ENCODE measurements at places on chromosomes 5 and 9.

DNA sequence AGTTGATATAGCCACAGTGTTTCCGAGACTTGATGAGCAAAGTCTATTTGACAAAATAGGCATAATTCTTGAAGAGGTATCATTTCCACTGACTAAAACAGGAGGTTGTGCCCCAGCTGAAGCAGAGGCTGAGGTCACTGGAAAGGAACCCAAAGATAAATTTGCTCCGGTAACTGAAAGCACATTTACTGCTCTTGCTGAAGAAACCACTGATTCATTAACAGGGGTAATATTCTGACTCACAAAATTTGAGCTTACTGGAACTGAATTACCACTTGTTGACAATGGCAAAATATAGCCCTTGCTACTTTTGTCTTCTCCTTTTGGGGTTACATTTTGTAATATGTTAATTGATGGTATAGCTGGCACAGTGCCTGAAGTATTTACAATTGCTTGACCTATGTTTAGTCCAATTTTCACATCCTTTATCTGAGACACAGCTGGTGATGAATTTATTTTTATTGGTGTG, 30.2 kb downstream of the MLANA start:
- DNase-seq, result no peak

DNA sequence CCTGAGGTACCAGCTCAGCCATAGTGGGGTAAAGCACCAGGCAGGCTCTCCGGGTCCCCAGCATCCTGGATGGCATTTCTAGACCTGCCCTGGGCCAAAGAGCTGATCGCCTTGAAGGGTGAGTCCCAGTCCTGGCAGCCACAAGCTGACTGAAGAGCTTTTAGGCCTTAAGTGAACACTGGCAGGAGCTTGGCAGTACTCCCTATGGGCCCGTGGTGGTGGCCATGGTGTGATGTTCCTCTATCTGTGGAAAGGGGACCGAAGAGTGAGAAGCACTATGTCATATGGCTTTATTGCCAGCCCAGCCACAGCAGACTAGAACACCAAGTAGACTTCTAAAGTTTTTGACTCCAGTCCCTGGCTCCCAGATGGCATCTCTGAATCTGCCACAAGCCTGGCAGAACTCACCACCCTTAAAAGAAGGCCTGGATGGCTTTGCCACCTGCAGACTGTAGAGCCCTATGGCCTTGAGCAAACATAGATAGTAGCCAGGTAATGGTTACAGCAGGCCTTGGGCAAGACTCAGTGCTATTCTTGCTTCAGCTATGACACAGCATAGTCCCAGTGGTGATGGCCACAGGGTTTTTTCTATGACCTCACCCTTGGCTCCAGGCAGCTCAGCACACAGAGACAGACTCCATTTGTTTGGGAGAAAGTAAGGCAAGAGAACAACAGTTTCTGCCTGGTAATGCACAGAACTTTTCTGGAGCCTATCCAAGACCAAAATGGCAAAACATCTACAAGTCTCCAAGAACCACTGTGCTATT, 801.5 kb upstream of the DMAC1 start:
- DNase-seq, result no peak

GRCh38 chr5:149826574-149826973, 96.5 kb downstream of the PPARGC1B start:
- DNase-seq, result no peak

- DNase-seq, result no peak
These were observed 389.6 kb downstream of the KIAA0825 start for GRCh38 chr5:94228791-94229190.

DNA sequence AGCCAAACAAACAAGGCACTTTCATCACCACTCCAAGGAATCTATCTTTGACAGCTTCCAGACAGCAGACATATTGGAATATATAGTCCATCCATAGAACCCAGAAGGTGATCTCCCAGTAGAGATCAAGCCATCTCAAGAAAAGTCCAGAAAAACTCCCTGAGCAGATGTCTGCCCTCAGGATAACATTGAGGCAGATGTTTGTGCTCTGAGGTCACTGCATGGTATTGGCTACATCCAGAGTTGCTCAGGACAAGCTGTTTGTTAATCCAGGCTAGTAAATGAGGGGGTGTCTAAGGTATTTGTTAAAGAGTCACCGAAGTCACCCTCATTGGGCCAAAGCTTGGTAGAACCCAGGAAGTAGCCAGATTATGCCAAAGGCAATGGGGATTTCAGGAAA, 556.3 kb upstream of the KLF4 start:
- DNase-seq, result no peak

GRCh38 chr5:111385051-111385450, 127.3 kb downstream of the STARD4 start:
- no peak for DNase-seq

GRCh38 chr5:78113689-78114264, 180.7 kb downstream of the AP3B1 start:
- no peak for DNase-seq

GRCh38 chr9:110432253-110432652, 94.6 kb upstream of the TXNDC8 start:
- DNase-seq, result no peak

- DNase-seq, result no peak
These were observed 163.6 kb upstream of the SMIM23 start for GRCh38 chr5:171622010-171622409.

GRCh38 chr5:136040746-136041415, 12.1 kb downstream of the TGFBI start:
- no peak for DNase-seq

- DNase-seq, result no peak
These were observed 28.5 kb upstream of the CORO2A start for GRCh38 chr9:98220911-98221310.

GRCh38 chr9:34575862-34576596, 13.5 kb downstream of the CNTFR start:
- no peak for DNase-seq

- DNase-seq, result peak; percentile 50
These were observed 232.8 kb upstream of the PTGER4 start for GRCh38 chr5:40446910-40447309.

DNA sequence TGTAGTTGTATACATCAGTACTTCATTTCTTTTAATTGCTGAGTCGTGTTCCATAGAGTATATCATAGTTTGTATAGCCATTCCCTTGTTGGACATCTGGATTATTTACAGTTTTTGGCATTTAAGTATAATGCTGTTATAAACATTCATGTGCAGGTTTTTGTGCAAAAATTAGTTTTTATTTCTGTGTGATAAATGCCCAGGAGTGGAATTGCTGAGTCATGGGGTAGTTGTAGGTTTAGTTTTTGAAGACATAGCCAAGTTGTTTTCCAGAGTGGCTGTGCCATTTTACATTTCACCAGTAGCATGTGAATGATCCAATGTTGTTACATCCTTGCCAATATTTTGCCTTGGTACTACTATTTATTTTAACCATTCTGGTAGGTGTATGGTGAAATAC, 12.5 kb downstream of the ZNF354B start:
- DNase-seq, result no peak

DNA sequence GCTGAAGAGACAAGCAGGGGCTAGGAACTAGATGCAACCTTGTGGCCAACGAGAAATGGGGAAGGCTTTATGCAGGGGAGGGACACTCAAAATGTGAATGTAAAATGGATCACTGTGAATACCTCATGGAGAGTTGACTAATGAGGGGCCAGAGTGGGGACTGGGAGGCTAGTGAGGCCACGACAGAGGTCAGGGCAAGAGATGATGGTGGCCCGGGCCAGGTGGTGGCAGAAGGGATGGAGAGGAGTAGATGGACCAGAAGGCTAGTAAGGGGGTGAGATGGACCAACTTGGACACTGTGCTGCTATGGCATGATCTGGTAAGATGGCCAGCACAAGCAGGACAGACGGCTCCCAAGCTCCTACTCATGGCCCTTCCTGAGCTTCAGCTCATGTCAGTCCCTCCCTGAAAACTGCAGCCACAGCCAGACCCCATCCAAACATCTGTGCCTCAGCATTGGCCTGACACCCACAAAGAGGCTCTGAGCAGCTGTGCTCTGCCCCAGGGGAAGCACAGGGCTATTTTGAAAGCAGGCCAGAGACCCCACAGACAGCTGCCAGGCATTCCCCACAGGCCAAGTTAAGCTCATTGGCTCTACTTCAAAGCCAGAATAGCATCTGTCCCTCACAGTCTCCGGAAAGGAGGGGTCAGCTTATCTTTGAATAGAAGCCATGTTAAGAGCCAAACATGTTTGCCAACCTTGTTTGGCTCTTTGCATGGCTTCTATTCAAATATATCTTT, 22.1 kb downstream of the P4HA2 start:
- no peak for DNase-seq

- DNase-seq, result no peak
These were observed 875 bp downstream of the TPM2 start for GRCh38 chr9:35688558-35689541.

GRCh38 chr5:113321276-113321675, 113.5 kb downstream of the TSSK1B start:
- no peak for DNase-seq

DNA sequence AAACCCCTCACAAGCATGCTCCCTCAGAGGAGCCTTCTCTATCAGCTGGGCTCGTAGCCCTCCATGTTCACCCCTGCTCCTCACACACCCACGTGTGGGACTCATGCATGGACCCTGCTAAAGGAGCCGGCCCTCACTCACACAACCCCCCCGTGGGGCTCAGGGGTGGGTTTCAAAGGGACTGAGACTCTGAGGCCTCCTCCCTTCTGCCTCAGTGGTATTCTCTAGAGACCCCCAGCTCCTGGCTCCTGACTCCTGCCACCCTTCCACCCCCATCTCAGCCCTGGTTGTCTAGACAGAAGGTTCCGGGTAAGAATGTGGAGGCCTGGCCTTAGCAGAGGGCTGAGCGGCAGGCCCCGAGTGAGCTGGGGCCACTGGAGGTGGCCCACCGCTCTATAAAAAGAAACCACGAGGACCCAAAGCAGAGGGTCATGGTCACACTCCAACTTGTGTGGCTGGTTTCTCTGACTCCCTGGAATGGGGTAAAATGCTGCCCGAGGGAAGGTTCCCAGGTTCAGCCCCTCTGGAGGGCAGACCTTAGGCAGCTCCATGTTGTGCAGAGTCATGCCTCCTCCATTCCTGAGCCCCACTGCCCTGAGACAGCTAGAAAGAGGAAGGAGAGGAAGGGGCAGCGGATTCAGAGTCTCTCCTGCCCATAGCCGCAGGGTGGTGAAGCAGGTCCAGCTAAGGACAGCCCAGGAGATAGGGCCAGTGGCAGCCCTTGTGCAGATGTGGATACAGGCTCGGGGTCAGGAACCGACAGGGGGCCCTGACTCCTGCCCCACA, 10.8 kb downstream of the SEPTIN8 start:
- DNase-seq, result no peak

GRCh38 chr5:108707141-108707540, 40.6 kb upstream of the FER start:
- DNase-seq, result no peak

GRCh38 chr9:37406603-37407401, 15.7 kb upstream of the GRHPR start:
- DNase-seq, result no peak

DNA sequence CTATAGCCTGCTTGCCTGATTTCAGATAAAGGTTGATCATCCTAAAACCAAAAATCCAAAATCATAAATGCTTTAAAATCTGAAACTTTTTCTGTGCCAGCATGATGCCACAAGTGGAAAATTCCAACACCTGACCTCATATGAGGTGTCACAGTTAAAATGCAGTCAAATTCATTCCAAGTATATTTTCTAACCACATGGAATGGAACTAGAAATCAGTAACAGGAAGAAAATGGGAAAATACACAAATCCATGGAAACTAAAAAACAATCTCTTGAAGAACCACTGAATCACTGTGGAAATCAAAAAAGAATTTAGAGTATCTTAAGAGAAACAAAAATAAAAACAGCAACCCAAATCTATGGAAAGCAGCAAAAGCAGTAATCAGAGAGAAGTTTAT, 297.5 kb upstream of the COX7C start:
- peak; percentile 9 for DNase-seq

- no peak for DNase-seq
These were observed 3.1 kb upstream of the LRRC70 start for GRCh38 chr5:62575489-62575888.

DNA sequence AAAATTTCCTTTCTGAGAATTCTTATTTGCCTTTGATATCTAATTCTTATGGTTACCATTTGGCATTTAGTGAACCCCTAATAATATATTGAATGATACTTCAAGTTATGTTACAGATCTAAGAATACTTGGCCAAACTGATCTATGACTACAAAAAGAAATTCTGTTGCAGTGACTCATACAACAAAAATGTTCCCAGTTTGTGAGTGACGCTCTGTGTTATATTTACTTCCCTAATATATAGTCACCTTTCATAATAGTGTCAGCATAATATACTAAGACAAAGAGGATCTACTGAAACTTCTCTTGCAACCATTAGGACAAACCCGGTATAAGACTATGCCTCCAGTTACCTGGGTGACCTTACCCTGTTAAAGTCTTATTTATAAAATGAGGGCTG, 216.9 kb upstream of the TLX3 start:
- no peak for DNase-seq

DNA sequence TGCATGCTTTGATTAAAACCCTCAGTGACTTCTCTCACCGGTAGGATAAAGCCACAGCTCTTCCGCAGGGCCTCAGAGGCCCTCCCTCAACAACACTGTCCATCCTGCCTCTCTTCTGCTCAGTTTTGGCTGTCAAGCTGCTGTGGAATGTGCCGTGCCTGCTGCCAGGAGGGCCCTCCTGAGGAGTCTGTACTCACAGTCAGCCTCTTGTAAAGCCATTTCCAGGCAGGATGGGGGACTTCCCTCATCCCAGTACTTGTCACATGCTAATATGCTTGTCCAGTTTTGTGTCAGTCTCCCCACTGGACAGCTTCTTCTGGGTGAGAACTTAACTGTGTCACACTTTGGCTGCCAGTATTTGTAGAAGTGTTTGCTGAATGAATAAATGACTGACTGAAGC, 13.9 kb upstream of the DDX41 start:
- DNase-seq, result no peak

- no peak for DNase-seq
These were observed 144.4 kb upstream of the TAS2R1 start for GRCh38 chr5:9774472-9775079.

GRCh38 chr9:37929441-37929895, 25.5 kb upstream of the SLC25A51 start:
- DNase-seq, result no peak

GRCh38 chr9:69035438-69036308, at the start of gene FXN:
TSS of gene FXN (plus strand) at chr9:69035752. CDS start at chr9:69035783, 31 bp downstream.
- peak; percentile 75 for DNase-seq

- no peak for DNase-seq
These were observed 837.1 kb upstream of the SEMA6A start for GRCh38 chr5:117411701-117412100.

DNA sequence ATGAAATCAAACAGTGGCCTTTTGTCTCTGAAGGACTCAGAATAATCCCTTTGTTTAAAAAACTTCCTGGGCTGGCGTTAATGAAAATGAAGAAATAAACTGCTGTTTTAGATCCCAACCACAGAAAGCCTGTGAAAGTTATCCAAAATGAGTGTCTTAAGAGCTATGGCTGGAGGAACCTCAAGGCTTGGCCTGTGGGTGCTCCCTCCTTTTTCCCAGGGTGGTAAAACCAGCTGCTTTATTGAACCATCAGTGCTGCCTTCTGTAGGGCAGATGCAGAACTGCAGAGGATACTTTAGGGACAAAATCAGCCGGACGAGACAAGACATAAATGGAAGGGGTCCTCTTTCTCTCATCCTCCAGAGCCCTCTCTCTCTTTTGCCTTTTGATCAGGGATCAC, 100.9 kb downstream of the SMARCA2 start:
- DNase-seq, result no peak

GRCh38 chr5:62795926-62796325, 217.3 kb downstream of the LRRC70 start:
- no peak for DNase-seq

- DNase-seq, result no peak
These were observed 1.3 kb upstream of the ISL1 start for GRCh38 chr5:51381761-51382474.

- DNase-seq, result no peak
These were observed 118.7 kb downstream of the DROSHA start for GRCh38 chr5:31413030-31413812.

Measured in SW 1271 (cell line).